ENCODE measurements at places on chromosomes 4 and X.

GRCh38 chrX:68115371-68115770 lies 317.9 kb downstream of the OPHN1 start:
- no peak for DNase-seq

- DNase-seq: no peak
Observed at GRCh38 chr4:25984266-25984665, 70.2 kb downstream of the SMIM20 start.

DNA sequence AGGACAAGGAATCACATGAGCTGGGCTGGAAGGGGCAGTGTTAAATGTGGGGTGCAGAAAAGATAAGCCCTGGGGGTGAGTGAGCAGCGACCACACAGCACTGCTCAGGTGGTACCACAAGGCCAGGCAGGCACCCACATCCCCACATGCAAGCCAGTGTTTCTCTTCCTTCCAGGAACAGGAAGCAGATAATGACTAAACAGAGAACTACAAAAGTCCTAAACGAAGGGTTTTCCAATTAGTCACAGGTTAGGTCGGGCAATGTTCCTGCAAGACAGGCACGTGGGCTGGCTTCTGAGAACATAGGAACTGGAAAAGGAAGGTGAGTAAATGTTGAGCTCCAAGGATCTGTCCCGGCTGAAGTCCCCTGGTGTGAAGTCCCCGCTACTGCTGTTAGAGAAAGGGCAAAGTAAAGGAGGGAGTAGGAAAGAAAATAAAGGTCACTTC lies 19.5 kb downstream of the RELL1 start:
- no peak for DNase-seq

GRCh38 chr4:37858112-37858511 lies 31.6 kb downstream of the PGM2 start:
- DNase-seq: no peak

GRCh38 chrX:134396174-134396573 lies 63.8 kb upstream of the HPRT1 start:
- DNase-seq: no peak

DNA sequence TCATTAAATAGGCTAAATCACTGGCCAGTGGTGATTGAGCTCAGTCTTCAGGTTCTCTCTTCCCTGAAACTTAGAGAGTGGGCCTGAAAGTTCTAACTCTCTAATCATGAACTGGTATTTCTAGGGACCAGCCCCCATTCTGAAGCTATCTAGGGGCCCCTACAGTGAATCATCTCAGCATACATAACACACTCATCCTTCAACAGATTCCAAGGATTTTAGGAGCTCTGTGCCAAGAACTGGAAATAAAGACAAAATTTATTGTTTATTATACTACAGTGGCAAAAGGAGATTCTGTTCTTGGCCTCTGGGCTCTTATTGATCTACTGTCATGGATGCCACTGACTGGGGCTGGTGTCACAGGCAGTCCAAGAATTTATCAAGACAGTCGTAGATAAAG lies 263.8 kb upstream of the IGFBP7 start:
- no peak for DNase-seq

DNA sequence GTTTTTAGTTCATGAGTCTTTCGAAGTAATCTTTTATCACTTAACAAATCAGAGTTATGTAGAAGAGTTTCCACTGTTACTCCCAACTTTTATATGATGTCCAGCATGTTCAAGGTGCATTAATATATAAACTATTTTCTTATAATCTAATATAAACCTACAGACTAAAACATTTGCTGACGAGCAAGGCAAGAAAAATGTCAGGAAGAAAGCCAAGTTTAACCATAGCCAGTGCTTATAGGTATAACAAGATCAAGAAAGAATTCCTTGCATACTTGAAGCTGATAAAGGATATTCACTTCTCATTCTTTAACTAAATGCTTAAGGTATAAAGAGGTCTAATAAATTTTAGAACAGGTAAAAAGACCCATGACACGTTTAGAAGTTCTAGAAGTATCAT lies 167.7 kb downstream of the NPNT start:
- no peak for DNase-seq

- no peak for DNase-seq
Observed at GRCh38 chr4:47444031-47444430, 19.5 kb downstream of the COMMD8 start.

DNA sequence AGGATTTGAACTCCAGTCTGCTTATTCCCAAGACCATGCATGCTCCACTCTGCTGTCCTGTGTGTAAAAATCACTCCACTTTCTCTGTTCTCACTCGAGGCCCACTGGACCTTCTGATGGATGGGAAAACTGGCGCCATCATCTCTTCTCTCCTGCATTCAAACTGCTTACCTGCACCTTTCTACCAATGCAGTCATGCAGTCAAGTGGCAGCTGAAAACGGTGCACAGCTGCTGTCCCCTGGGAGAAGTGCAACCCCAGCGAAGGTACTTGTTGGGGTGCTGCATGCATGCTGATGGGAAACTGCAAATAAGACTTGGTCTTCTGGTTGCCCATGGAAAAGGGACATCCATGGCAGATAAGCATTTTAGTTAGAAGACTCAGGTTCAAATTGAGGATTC lies 147.1 kb downstream of the EVC2 start:
- DNase-seq: no peak

DNA sequence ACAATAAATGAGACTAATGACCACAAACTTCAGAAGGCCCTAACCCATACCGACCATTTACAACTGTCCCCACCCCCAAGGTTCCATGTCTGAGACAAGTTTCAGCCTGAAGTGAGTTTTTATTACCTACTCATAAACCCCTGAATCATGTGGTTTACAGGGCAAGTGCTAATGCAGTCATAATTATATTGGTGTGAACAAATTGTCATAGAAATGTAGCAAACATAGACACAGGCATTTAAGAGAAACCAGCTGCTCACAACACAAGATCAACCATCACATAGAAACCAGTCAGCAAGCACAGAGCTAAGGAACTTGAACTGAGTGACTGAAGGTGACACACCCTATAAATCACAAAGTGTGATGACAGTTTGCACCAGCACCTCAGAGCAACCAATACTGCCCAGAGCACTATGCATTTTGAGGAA lies 173.8 kb upstream of the MID1 start:
- no peak for DNase-seq

DNA sequence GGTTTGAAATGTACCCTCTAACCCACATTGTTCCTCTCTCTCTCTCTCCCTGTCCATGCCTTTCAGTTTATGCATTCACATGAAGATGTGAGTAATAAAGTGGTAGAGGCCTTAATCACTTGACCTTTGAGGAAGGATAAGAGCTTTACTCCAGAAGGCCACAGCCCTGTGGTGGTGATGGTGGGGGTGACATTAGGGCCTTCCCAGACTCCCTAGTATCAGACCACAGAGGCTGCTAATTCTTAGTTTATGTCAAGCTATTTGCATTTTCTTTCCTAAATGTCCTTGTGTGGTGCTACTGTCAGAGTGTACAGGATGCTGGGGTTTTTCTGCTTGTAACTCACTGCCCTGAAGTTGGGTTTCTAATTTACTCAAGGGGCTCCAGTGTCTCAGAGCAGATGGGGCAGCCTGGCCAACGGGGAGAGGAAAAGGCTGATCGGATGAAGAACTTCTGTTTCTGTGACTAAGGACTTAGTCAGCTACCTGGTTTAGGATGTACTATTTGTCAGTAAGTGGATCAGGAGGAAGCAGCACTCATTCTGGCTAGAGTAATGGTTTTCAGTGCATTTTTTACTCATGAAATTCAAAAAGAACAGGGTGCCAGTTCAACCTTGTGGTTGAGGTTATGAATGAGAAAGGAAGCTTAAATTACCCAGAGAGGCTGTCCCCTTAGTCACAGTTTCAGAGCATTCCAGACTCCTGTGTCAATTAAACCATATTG lies 509.6 kb upstream of the DIPK2B start:
- peak; percentile 44 for DNase-seq

All from stimulated activated CD4-positive, alpha-beta T cell treated with anti-CD3 and anti-CD28 coated beads, Interleukin-12 subunit alpha, Interleukin-12 subunit beta, amount 100 ng/mL, for 4 hours (primary cell).